ENCODE measurements at places on chromosomes 1 and 21.
A peak's percentile ranks its signal among the peaks of the same experiment; 100 is the strongest.

- no peak for DNase-seq
Measured at GRCh38 chr21:24323536-24323935, 1283.7 kb downstream of the MRPL39 start.

DNA sequence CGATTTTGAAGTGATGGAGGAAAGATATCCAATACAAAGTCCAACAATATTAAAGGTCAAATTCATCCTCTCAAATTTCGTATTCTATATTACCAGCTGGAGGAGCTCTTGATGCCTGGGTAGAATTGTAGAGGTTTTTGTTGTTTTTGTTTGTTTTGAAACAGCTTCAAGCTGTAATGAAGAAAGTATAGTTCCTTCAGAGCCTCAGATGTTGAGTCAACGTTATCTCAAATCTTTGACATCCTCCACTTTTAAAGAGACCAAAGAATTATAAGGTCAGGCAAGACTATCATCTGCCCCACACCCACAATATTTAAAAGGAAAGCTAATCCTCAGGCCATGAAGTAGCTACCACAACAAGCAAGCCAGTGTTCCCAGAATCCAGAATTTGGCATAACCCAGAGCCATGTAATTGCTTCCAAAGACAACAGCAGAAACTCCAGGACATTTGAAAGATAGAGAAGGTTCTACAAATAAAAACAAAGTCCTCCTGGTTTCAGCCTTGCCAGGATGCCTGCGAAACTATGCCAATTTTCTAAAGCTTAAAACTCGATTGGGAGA lies 24.9 kb downstream of the VAV3 start:
- DNase-seq = no peak

GRCh38 chr1:228751360-228752098 lies 16.2 kb downstream of the RHOU start:
- DNase-seq = no peak

- no peak for DNase-seq
Measured at GRCh38 chr1:68229650-68230483, 2.5 kb downstream of the WLS start.

DNA sequence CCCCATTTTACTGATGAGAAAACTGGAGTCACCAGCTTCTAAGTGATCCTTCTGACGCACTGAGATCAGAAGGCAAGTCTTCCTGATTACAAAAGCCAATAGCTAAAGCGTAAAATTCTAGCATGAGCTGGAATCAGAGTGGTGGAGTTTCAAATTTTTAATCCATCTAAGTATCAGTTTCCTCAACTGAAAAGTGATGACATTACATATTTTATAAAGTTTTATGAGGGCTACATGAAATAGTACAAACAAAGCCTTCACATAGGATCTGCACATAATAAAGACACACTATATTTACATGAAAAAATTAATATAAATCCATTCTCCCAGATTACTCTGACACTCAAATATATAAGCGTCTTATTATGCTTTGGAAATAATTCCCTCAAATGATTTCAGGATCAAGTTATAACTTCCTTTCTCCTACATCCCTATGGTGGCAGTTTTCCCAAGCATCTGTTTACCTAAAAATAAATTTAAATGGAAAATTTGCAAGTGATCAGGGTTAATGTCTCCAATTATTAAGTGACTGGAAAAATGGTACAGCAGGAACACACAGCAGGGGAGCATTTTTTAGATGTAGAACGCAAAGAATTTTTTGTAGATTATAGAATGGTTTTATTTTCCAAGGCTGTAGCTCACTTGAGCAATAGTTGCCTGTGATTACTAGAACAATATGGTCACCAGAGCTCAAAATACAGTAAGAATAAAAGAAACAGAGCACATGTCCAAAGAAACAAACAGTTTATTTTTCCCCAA lies 490.4 kb upstream of the C1orf87 start:
- no peak for DNase-seq

- DNase-seq = no peak
Measured at GRCh38 chr1:155479205-155479604, 83.4 kb downstream of the ASH1L start.

DNA sequence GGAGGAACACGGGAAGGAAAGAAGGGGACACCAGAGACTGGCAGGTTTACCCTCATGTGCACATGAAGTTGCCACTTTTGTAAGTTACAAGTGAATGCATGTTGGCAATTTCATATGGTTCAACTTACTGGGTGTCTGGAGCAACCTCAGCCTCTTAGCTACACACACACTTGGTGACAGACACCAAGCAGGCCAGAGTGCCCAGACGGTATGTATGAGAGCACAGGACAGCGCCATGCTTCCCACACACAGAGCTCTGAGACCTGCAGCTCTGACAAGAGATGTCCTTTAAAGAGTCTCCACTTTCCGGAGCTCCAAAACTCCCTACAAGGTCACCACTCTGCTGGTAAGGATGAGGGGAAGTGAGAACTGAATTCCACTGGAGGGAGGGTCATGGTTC lies 1.9 kb upstream of the TRABD2B start:
- DNase-seq = no peak

DNA sequence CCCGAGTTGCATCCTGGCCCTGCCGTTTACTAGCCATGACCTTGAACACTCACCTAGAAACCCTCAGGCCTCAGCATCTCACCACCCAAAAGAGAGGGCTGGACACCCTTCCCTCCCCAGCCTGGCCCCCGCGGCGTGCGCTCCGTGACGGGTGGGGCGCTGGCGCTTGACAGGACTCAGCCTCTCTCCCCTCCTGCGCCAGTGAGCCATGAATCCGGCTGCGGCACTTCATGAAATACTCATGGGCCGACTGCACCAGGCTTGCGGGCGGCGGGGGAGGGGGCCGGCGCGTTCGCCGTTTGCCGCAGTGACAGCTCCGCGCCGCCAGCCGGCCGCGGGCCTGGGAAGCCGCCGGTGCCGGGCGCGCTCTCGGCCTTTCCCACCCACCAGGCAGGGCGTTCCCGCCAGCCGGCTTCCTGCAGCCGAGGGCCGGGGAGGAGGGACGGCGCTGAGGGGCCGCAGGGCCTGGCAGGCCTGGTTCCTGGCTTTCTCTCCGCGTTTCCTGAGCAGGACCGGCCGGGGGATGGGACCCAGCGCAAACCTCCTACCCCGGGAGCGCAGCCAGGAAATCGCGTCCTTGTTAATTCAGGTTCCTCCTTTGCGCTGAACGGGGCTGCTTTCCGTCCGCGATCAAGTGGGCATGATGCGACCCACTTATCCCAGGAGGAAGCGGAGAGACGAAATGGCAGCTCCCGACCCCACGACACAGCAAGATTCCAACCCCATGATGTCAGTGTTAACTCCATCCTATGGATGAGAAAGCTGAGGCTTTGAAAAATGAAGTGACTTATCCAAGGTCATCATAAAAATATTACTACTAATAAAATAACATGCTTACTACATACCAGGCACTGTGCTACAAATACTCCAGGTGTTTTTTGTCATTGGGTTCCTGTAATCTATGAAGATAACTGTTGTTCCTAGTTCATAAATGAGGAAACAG lies 9.1 kb upstream of the LUZP1 start:
- peak; percentile 48 for DNase-seq

GRCh38 chr1:221511797-221512196 lies 230.1 kb downstream of the DUSP10 start:
- DNase-seq = no peak

DNA sequence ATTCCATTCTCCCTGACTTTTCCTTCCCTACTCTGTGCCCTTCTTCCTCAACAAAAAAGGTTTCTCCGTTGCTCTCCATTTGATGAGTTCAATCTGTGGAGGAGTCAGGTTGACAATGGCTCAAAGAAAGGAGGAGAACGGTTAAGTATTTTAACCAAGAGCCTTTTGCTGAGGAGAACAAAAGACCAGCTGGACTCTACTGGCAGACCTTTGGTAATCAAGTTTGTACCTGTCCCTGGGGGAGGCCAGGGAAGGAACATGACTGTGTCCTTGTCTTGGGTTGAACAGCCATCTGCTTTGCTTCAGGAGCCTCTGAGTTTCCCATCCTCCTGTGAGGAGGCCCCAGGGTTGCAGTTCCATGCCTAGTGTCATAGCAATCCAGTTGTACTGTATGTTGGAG lies 29.9 kb downstream of the TTF2 start:
- no peak for DNase-seq

DNA sequence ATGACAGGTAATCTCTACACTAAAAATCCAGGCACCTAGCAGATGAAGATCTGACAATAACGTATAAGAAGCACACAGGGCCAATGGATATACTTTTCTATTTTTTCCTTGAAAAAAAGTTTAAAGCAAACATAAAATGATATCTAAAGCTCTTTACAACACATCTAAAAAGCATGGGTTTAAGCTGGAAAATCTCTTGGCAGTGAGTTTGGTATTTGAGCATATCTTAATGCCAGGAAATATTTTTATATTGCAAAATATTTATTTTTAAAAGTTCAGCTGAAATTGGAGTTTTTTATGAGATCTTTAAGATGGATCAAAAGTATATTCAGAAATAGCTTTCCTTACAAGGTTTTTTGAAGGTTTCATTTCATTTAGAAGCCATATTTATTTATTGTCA lies 40.5 kb downstream of the SLC5A9 start:
- DNase-seq = no peak

DNA sequence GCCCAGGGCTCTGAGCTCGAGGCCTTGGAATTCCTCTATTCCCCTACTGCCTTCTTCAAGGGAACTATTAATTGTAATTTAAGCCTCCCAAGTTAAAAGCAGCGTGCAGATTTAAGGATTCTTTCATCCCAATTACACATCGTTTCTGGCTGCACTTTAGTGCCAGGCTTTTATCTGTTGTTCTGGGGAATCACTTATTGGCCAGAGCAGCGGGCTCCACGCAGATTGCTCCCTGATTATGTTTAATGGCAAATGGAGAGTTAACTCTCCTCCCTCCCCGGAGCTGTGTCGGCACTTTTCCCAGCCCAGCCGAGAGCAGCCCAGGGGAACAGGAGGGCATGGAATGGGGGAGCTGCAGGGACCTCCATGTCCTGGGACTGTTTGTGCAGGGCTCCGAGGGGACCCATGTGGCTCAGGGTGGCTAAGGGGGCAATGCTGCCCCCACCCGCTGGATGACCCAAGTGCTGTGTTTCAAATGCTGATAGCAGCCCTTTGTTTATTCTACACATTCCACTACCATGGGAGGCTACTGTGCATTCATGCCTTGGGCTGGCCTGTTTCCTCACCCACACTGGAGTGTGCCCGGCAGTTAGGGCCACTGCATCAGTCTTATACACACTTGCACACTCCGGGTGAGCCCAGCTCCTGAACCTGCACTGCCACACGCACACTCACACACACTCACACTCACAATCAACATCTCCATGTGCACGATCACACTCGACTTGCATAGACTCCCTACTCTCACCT lies 93.3 kb upstream of the POU3F1 start:
- no peak for DNase-seq

- no peak for DNase-seq
Measured at GRCh38 chr1:73910466-73910865, 287.5 kb downstream of the LRRIQ3 start.

DNA sequence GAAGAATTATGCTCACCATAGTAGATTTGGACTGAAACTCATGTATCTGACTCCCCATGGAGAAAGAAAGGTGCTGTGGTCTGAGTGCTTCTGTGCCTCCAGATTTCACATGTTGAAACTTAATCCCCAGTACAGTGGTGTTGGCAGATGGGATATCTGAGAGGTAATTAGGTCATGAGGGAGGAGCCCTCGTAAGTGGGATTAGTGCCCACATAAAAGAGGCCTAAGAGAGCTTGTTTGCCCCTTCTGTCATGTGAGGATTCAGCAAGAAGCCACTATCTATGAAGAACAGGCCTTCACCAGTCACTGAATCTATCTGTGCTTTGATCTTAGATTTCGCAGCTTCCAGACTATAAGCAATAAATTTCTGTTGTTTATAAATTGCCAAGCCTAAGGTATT lies 150.1 kb downstream of the PLPP3 start:
- DNase-seq = no peak

- DNase-seq = no peak
Measured at GRCh38 chr1:208449951-208450350, 205.8 kb upstream of the PLXNA2 start.

DNA sequence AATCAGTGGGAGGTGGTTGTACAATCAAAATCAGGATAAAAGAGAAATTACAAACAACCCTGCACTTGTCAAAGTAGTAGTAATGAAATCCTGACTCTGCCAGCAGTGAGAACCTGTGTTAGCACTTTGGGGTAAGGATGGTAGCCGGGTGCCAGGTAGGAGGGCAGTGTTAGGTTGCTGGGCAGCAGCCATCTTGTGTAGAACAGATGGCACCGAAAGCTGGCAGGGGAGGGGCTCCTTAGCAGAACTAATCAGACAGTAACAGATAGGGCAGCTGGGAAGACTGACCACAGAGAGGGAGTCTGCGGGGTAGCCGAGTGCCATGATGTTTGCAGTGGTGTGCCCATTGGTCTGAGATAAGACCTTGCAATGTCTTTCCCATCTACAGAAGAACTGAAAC lies 137.3 kb downstream of the SDCCAG8 start:
- DNase-seq = no peak

DNA sequence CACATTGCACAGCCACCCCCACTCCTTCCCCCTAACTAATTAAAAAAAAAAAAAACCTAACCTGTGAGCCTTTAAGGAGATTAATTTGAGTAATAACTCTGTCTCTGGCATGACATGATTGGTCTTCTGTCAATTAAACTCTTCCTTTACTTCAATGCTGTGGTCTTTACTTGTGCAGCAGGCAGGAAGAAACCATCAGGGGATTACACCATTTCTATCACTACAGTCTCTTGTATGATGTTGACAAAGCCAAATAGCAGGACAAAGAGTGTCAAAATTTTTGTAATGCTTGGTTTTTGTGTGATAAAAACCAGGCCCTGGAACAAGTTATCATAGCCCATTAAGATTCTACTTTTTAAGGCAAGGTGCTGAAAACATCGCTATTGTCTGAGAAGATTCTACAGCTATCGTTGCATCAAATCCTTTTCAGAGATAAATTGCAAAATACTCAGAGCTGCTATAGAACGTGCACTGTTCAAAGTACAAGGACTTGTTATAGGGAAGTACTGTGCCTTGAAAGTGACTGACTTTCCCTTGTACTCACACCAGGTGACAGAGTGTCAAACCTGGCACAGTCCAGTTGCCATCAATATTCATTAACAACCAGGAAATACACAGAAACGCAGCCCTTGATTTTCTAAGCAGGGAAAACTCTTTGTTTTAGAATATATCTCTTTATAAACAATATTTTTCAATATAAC lies 37.7 kb downstream of the LHX9 start:
- no peak for DNase-seq

GRCh38 chr1:224357626-224358124 lies 996 bp downstream of the CNIH4 start:
- no peak for DNase-seq

Data from stimulated activated CD4-positive, alpha-beta T cell treated with anti-CD3 and anti-CD28 coated beads, Interleukin-12 subunit alpha, Interleukin-12 subunit beta, amount 100 ng/mL, for 24 hours (primary cell).